ENCODE measurements at places on chromosomes 5 and 9.

DNA sequence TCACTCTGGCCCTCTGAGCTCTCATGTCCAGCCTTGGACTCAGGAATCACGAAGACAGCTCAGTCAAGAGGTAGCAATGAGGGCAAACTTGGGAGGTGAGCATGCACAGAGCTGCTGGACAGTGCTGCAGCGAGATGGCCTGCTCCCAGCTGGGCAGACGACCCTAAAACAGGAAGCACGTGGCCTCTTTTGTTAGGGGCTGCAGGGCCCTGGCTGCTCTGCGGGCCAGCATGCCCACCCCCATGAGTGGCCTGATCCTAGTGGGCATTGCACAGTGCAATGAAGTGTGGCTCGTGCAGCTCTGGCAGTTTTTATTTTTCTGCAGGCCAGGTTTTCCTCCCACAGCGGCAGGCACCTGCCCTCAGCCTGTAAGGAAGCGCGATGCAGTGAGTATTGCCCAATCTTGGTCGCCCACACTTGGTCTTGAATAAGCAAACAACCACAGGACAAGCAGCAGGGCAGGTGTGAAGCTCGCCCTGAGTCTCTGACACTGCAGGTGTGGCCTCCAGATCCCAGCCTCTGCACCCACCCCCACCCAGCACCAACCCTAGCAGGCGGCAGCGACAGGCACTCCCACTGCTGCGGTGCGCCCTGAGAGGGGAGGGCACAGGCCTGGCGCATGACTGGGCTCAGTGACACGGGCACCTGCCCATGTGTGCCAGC, 60.8 kb downstream of the SEMA4D start:
- no peak for DNase-seq

DNA sequence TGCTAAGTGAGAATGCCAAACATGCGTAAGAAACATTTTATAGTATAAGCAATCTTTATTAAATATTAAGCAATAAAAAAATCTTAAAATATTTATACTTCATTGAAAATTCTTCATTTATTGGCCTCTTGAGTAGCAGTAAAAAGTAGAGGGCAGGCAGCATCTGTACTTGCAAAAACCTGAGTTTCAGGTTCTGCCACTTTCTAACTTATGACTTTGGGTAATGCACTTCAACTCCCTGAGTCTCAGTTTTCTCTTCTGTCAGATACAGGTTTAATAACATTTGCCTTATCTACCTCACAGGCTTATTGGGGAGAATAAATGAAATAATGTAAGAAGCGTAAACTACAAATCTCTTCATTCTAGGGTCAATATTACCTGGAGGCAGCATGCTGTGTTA, 19.8 kb upstream of the MCTP1 start:
- no peak for DNase-seq

GRCh38 chr5:171911152-171911551, 95.3 kb downstream of the FBXW11 start:
- no peak for DNase-seq

GRCh38 chr5:61120534-61120933, 41.7 kb downstream of the SMIM15 start:
- no peak for DNase-seq

DNA sequence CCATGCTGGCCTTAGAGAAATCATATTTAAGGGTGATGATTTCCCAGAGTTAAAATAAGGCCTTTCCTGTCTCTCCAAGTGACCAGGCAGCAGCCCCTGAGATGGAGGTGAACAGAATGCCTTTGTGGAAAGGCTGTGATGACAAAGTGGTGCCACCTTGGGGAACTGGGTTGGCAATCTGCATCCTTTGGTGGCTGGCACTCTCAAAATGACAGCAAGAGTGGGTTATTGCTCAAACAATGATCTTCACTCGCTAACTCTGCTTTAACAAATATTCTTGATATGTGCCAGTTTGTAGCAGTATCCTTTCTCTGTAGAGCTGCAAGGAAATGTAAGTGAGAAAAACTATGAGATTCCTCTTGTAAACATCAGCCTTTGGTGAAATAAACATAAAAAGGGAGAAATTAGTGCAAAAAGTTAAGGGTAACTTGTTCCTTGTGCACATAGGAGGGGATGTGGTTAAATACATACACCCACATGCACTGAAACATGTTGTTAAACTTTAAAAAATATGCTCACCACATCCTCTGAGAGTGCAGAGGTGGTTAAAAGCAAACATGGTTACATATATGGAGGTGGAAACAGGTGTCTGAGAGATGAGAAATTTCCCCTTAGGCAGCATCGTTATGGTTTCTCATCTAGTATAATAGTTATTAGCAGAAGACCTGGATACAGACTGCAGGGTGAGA, 373.4 kb upstream of the CTNND2 start:
- peak; percentile 11 for DNase-seq

- no peak for DNase-seq
Measured at GRCh38 chr5:171868236-171868635, 82.6 kb downstream of the SMIM23 start.

DNA sequence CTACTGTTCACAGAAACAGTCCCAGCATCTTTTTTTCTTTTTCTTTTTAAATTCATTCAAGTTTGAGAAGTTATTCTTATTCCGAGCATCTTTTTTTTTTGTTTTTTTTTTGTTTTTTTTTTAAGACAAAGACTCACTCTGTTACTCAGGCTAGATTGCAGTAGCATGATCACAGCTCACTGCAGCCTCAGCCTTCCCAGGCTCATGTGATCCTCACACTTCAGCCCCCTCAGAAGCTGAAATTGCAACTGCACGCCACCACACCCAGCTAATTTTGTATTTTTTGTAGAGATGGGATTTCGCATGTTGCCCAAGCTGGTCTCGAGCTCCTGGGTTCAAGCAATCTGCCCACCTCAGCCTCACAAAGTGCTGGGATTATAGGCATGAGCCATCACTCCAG, 36.4 kb upstream of the CHD1 start:
- DNase-seq = no peak

GRCh38 chr5:75059912-75060545, 7.7 kb upstream of the GCNT4 start:
- no peak for DNase-seq

DNA sequence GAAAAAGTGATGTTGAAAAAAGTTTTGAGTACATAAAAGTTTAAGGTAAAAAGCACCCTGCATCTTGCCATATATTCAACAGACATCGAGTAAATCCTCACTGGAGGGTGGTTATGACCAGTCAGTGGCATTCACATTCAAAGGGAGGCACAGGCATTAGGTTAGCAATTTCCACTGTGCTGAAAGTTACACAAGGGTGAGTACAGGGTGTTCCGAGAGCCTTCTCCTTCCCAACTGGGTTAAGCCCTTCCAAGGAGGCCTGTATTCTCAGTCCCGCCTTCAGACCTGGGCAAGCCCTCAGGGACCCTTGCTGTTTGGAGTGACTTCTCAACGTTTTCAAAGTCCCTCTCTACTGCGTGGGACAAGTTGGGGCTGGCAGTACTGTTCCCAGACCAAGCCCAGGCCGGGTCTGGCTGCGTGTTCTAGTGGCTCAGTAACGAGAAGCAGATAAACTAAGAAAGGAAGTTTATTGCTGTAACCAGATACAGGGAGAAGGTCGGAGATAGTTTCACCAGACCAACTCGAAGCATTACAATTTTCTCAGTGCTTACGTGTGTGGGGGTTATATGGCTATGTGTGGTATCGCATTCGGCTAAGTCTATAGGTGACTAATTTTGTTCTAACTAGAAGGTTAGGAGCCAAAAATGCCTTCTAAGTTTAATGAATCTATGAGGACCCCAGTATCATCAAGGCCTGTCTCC, 13.0 kb upstream of the SETX start:
- no peak for DNase-seq

GRCh38 chr5:134236318-134236717, 10.4 kb upstream of the PPP2CA start:
- no peak for DNase-seq

GRCh38 chr5:90534922-90535321, 5.5 kb upstream of the LYSMD3 start:
- no peak for DNase-seq

DNA sequence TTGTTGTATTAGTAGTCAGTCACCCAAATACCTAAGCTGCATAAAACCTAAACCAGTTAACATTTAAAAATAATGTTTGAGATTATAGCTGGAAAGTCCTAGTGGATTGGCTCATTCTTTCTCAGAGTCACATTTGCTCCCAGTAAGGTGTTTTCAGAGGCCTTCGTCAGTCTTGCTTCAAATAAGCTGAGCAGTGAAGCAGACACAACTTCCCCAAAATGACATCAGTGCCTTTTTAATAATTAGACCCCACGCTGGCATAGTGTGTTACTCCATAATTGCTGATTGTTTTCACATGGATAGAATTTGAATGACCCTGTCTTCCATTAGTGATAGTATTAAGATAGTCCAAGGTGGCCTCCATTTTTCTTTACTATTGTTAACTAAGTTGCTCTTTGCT, 245.8 kb downstream of the PJA2 start:
- no peak for DNase-seq

GRCh38 chr5:142748132-142748531, 22.0 kb upstream of the ARHGAP26 start:
- no peak for DNase-seq

DNA sequence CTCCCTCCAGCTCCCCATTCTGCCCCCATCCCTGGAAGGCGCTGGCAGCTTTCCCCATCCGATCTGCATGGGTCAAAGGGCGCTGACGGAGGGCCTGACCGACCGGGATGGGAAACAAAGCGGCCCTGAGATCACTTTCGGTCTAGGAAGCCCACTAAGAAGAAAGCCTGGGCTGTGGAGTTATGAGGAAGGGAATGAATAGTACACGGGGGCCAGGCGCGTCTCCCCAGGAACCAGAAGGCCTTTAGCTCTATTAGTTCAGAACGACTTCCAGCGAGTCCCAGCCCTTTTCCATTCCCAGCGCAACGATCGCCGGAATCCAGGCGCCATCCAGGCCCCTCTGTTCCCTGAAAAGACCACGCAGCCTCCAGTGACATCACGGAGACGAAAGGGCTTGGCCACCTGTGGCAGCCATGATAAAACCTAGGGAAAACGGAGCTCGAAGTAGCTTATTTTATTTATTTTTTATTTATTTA, 70.1 kb upstream of the CCDC180 start:
- no peak for DNase-seq

DNA sequence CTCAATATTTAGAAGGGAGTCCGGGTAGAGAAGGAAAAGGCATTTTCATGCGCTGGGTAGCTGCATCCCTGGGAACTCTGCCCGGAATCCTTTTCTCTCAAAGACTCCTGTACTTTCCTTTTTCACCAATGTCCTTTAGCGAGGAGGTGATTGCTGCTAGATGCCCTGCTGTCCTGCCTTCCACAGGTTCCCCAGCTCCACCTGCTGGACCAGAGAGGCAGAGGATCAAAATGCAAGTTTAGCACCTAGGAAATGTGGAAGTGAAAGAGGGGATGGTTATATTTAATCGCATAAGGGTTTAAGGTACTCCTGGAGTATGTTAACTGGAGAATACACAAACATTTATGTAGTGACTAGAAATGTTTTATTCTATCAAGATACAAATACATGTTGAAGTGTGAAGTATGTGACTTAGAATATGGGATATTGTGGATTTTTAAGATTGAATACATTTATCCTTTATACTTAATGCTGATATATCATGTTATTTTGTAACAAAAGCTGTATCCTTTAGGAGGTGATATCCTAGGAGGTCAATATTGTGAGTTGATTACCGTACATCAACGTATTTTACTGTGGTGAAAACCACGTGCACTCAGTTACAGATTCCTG, 145.7 kb downstream of the ARHGAP26 start:
- DNase-seq = peak; percentile 37

- no peak for DNase-seq
Measured at GRCh38 chr9:131543141-131543540, 2.2 kb upstream of the PRRT1B start.

DNA sequence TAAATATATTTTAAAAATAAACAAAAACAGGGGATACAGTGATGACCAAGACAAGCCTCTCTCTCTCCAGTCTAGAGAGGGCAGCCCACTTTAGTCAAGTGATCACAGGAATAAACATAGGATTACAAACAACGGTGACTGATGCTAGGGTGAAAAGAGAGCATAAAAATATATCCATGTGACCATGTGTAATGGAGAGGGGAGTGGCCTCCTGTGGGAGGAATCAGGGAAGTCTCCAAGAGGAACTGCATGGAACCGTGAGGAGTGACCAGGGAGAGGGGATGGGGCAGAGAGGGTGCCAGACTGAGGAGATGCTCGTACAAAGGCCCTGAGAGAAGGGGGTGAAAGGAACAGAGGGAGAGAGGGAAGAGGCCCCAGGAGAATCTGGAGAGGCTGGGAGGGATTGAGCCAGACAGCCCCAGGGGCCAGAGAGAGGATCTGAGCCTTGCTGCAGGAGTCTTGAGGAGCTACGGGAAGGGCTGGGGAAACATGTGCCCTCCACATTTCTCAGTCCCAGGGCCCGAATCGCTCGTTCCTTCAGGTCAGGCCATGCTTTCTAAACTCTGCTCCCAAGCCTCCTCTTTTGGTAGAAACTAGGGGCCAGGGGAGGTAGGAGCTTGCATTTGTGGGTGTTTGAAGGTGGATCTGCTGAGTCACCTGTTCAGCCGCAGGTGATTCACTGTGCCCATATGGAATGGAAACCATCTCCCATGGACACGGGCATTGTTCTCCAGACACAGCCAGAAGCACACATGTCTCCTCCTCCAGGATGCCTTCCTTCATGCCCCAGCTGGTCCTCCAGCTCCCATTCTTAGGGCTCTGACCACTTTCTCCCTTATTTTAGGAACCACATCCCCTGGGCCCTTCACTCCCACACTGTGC, 63.8 kb downstream of the PAX5 start:
- no peak for DNase-seq

DNA sequence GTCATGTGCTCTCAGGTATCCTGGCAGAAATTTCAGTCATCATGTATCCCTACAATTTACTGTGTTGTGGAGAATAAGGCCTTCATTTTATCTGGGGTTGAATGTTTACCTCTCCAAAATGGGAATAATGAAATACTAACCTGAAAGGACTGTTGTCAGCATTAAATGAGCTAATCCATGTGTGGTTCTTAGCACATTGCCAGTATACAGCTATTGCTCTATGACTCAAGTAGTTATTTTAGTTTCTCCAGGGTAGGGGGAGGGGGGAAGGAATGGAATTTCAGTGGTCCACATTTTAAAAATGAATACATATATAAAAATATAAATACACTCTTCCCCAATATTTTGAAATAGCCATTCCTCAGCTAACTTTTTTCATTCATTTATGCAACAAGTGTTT, 3.5 kb downstream of the PAM start:
- no peak for DNase-seq

GRCh38 chr5:56269216-56269927, 36.2 kb upstream of the ANKRD55 start:
- DNase-seq = peak; percentile 67

- no peak for DNase-seq
Measured at GRCh38 chr9:70442328-70442848, 27.9 kb upstream of the KLF9 start.

Measured in GM20000 (cell line).